NCI-H510A (cell line): ENCODE measurements at places on chromosomes 5 and 9.

DNA sequence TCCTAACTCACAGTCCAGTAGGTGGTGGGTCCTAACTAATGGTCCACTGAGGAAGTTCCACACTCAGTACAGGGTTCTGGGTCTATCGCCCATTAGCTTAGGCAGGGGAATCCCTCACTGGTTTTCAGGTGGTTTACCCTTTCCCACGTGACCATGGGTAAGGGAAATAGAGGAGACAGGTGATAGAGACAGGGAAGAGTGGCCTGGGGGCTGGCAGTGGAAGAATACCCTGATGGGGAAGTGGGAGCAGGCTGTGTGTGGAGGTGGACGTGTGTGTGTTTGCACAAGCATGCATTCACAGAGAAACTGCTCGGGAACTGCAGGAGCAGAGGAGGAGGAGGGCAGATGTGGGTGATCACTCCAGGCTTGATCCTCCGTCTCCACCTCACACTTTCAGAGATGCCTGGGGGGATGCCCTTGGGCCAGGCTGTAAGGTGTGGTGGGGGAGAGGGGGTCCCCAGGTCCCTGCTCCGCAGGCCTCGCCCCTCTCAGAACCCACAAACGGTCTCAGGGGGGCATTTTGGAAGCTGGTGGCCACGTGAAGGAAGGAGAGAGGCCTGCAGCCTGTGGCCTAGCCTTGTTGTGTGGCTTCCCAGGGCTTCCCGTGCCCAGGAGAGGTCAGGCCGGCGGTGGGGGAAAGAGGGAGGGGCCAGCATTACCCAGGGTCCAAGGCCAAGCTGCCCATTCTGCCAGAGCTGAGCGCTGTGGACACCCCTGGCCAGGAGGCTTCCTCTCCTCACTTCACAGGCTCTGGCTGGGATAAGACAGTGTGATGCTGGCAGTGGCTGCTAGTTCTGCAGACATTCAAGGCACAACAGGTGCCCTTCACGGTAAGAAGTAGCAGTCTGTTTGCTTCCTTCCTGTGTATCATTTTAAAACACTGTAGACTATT, 80.0 kb downstream of the OTULIN start:
- DNase-seq = no peak

DNA sequence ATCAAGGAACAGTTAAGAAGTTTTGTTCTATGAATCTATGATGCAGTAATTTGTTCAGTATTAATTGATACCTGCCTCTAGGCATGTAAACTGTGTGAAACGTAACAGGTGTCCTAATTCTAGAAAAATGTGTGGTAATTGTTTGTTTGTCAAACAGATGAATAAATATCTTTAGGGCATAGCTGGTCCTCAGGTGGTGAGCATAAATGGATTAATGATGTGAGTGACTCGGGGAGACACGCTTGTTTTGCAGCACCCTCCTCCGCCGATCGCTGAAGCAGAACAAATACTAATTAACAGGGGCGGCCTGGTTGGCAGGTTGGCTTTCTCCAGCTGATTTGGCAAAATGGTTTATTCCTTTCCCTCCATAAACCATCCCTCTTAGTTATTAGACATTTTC, 88.8 kb downstream of the TLE4 start:
- DNase-seq = peak; percentile 24

- peak; percentile 14 for DNase-seq
Observed at GRCh38 chr9:78236551-78236910, 656 bp downstream of the CEP78 start.

DNA sequence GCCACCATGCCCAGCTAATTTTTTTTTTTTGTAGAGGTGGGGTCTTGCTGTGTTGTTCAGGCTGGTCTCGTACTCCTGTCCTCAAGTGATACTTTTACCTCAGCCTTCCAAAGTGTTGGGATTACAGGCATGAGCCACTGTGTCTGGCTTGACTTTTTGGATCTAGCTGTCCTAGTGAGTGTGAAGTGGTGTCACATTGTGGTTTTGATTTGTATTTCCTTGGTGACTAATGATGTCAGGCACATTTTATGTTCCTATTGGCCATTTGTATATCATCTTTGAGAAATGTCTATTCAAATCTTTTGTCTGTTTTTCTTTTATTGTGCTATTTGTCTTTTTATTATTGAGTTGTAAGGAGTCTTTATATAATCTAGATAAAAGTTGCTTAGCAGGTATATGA, 53.5 kb upstream of the MCCC2 start:
- no peak for DNase-seq

DNA sequence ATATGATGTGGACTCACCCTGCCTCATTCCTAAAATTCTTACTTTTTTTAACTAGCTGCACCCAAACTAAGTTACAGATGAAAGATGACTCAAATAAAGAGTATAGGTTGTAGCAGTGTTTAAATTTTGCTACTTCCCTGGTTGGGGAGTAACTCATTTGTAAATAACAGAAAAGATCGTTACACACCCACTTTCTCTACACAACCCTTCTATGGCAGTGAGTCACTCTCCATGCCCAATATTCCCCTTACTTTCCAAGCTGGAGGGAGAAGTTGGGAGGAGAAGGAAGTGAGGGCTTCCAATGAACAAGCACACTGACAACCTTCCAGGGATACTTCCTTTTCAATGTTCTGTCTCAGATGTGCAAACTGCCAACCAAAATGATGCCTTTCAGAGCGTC, 1.9 kb downstream of the RASEF start:
- no peak for DNase-seq

DNA sequence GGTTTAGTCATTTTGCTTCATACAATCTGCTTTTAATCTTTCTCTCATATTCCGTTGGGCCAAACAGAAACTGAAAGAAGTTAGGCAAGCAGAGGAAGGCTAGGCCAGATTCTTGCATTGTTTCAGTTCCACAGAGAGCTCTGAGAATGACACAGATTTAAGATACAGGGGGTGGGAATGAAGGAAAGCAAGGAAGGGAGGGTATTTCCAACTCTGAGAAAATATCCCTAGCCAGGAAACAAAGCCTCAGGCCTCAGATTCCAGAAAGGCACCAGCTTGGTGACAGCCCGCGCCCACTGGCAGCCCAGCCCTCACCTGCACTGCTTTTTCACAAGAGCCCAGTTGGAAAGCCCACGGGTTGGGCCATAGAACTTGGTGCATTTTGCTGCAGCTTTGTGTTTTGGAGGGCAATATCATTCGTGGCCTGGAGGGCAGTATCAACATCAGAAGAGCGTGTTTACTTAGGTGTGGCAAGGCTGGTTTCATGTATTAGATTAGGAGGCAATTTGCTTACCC, 63.5 kb downstream of the ENC1 start:
- DNase-seq = no peak

- DNase-seq = no peak
Observed at GRCh38 chr9:37491939-37492338, 6.2 kb downstream of the POLR1E start.

GRCh38 chr9:124012368-124013301, 1.1 kb downstream of the LHX2 start:
- no peak for DNase-seq
